Activated CD4-positive, alpha-beta T cell treated with anti-CD3 and anti-CD28 coated beads, Interleukin-2, amount 10 ng/mL, durations not matched to agents 7 days and 5 days (primary cell): ENCODE measurements at places on chromosomes 16 and 17. TPM values are rescaled to one million over a fixed set of nuclear protein-coding genes. Genes with fewer than 3 reads are reported as not detected.
A peak's percentile ranks its signal among the peaks of the same experiment; 100 is the strongest.

DNA sequence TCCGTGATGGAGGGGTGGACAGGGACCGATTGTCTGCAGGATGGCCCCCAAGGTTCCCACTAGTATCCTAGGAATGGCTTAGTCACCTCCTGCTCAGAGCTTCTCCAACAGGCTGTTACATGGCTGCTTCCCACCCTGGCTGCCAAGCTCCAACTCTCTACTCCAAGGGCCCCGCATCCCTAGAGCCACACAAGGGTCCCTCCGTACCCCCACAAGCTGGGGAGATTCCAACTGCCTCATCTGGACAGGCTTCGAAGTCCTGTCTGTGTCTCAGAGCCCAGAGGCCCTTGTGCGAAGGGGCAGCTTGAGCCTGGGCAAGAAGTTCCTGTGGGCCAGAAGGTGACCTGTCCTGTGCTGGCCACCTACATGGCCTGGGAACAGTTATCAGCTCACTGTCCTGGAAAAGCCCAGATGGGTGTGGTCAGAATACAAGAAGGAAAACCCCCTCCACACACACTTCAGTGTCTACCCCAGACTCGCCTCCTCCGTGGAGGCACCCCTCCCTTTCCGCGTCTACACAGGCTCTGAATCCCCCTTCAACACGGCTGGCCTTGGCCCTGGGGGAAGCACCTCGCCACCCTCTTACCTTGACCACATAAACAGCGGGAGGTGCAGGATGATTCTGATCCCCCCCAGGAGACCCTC is 586 bp downstream of the MEAK7 start:
- H3K4me1 ChIP-seq, result peaks cover 54% of the 10 kb centered on the region
- no peaks in the 10 kb centered on the region for H3K36me3 ChIP-seq
- no peak for DNase-seq
- H3K27ac ChIP-seq, result peak overlapping the region; percentile 60

DNA sequence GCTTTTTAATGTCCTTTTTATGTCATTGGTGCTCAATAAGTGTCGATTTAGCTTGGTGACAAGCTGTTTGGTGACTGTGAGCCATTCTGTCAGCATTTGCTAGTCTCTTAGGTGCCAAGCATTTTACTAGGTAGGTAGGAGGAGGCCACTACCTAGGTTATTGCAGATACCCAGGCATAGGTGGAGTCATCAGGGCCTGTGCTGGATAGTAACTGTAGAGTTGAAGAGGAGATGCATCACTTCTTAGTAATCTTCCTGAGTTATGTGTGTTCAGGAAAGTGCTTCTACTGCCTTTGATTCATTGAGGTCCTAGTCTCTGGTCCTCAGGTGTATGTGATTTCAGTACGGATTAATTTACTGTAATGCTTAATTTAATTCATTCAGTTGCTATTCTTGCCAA is 17.7 kb downstream of the USP10 start:
- no peaks in the 10 kb centered on the region for H3K27me3 ChIP-seq
- H3K27ac ChIP-seq, result no peak overlapping the region
- H3K4me3 ChIP-seq, result no peak overlapping the region
- no peak for DNase-seq

GRCh38 chr16:7992616-7993015 is 597.7 kb downstream of the TMEM114 start:
- no peak overlapping the region for H3K27ac ChIP-seq
- no peaks in the 10 kb centered on the region for H3K4me1 ChIP-seq
- no peak overlapping the region for H3K4me3 ChIP-seq
- no peak for DNase-seq
- H3K36me3 ChIP-seq, result no peaks in the 10 kb centered on the region
- H3K27me3 ChIP-seq, result no peaks in the 10 kb centered on the region

Gene TMEM100
- total RNA-seq, result not detected

DNA sequence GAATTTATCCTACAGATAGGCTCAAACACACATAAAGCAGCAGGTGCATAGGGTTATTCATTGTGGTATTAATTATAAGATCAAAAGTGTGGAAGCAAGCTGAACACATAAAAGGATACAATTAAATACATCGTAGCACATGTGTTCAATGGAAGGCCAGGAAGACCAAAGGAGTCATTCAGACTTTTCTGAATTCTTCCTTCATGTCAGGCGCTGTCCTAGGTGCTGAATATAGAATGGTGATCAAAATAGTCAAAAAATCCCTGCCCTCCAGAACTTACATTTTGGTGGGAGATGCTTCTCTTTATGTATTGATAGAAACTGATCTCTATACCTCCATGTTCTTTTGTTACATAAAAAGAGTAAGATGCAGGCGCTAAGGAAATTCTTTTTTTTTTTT is 439.0 kb upstream of the ASIC2 start:
- H3K4me3 ChIP-seq, result no peak overlapping the region
- peak; percentile 17 for DNase-seq
- no peaks in the 10 kb centered on the region for H3K27me3 ChIP-seq
- no peaks in the 10 kb centered on the region for H3K4me1 ChIP-seq

Gene EMC6
- 37.3 TPM for total RNA-seq

Gene G6PC1
- not detected for total RNA-seq

Gene CCDC137
- 30.2 TPM for total RNA-seq

DNA sequence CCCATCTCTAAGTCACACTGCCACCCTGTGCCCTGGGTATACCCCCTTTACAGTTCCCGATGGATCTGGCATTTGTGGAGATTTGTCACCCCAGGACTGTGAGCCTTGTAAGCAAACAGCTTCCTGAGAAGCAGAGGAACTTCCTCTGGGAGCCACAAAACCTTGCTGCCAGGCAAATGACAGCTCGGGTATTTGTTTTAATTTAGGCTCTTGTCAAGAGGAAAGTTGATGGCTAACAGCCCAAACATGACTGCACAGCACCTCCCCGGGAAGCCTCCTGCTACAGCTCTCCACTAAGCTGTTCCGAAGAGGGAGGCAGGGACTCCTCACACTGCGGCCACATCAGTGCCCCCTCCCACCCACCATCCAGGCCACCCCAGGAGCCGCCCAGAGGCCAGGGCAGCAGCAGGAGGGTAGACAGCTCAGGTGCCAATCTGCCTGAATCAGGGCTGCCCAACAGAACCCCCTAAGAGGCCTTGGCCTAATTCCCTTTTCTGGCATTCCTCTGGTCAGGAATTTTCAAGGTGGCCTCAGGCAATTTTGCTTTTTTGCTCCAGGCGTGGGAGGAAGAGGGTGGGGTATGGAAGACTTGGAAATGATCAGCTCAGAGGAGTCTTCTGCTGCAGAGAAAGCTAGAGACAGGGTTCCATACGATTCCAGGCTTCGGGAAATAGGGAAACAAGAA is 2.6 kb downstream of the ABR start:
- H3K4me3 ChIP-seq, result no peak overlapping the region
- no peaks in the 10 kb centered on the region for H3K36me3 ChIP-seq
- DNase-seq, result no peak
- H3K27ac ChIP-seq, result no peak overlapping the region

Gene KRT222
- not detected for total RNA-seq

Gene KRTAP2-2
- total RNA-seq, result not detected

DNA sequence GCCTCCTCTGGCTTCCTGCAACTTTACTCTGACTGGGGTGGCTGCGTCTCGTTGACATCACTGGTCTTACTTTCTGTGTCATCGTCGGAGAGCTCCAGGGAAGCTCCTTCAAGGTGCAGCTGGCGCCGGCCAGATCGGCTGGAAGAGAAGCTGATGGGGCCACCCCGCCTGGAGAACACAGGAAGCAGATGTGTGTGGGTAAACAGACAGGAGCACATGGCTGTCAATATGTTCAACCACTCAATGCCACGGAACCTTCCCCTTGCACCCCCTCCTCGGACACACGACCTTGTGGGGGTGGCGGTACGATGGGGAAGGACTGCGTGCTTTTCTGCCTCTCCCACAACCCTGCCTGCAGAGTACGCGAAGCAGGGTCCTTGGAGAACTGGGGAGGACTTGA is 40.1 kb downstream of the NDEL1 start:
- peak overlapping the region; percentile 77 for H3K27ac ChIP-seq
- no peak overlapping the region for H3K4me3 ChIP-seq
- H3K27me3 ChIP-seq, result no peaks in the 10 kb centered on the region
- DNase-seq, result no peak
- no peaks in the 10 kb centered on the region for H3K4me1 ChIP-seq
- H3K36me3 ChIP-seq, result peaks cover 26% of the 10 kb centered on the region

Gene TMEM88
- total RNA-seq, result 0.55 TPM

Gene ASPHD1
- total RNA-seq, result not detected

DNA sequence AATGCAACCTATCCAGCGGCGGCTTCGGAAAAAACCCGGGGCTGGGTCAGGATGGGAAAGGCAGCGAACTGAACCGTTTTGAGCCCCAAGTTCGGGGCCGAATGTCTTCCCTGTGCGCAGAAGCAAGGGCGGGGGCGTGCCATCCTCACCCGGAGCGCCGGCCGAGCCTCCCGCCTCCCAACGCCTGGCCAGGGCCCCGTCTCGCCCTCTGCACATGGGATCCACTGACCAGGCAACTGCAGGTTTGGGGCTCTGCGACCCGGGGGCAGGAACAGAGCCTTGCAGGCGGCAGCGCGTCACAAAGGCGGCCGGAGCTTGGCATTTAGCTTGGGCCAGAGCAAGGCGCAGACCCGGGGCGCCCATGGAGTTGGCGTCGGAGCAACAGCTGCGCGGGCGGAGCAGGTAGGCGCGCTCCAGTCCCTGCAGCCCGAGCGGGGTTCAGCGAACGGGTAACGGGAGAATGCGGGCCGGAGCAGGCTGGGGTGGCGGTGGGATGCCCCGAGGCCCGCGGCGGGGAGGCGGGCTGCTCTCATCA is at the start of gene FBXO39:
Gene FBXO39, plus strand, starts transcription at position 345 of the 535 bp plus-strand sequence. CDS start 3,654 bp downstream, outside the sequence.
- H3K27ac ChIP-seq, result peak within 1 kb of the TSS; percentile 28
- H3K4me3 ChIP-seq, result peak within 1 kb of the TSS; percentile 20
- H3K36me3 ChIP-seq, result peaks cover 75% of the 10 kb centered on the region
- H3K4me1 ChIP-seq, result peaks cover 19% of the 10 kb centered on the region

Gene RTN4RL1
- 0.20 TPM for total RNA-seq

DNA sequence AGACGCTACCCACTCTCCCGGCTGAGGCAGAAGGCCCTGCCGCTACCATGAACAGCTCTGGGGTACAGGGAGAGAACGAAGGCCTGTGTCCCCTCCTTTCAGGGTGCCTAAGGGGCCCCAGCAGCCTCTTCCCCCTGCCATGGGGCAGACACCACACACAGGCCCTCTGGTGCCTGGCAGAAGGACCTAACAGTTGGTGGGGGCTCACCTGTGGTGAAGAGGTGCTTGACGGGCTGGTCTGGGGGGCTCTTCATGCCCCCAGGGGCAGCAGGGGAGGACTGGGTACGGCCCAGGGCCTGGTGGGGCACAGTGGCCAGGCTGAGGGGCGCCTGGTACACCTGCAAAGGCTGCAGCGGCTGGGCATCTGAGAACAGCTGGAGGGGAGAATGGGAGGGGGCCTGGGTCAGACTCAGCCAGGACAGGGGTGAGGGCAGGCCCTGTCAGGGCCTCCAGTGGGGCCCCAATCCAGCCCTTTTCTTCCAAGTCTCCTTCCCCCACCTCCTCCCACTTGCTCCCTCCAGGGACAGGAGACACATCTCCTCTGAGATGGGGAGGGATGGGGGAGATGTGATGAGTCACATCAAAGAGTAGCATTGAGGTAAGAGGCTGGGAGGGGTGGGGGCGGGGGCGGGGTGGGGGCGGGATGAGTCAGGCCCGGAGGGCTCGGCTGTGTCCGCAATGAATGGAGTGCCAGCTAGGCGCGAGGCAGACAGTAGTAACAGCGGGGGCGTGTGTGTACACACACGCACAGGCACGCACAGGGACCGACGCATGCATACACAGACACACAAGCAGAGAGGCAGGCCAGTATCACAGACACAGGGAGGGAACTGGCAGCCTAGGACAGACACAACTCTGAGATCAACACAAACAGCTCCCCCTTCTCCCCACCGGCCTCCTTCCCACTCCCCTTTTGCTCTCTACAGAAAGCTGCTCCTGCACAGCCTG is 16.1 kb downstream of the G6PC3 start:
- no peak overlapping the region for H3K4me3 ChIP-seq
- H3K4me1 ChIP-seq, result peaks cover 6% of the 10 kb centered on the region
- H3K27ac ChIP-seq, result peak overlapping the region; percentile 60
- peaks cover 3% of the 10 kb centered on the region for H3K36me3 ChIP-seq

DNA sequence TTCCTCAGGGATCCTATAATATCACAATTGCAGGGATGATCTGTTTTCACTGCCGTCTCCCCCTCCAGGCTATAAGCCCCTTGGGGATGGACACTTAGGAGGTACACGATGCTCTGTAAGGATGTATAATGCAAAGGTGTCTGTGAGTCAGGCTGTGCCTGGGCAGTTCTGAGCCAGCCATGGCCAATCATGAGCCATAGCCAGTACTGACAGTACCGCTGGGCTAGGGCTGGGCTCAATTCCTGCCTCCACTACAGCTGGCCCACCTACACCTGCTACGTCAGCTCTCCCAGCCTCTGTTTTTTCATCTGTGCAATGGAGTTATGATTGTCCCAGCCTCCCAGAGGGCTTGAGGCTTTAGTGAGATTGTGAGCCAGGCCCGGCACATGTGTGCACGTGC is 2.8 kb upstream of the WNT9B start:
- DNase-seq, result no peak
- peaks cover 9% of the 10 kb centered on the region for H3K4me1 ChIP-seq
- H3K27ac ChIP-seq, result no peak overlapping the region

DNA sequence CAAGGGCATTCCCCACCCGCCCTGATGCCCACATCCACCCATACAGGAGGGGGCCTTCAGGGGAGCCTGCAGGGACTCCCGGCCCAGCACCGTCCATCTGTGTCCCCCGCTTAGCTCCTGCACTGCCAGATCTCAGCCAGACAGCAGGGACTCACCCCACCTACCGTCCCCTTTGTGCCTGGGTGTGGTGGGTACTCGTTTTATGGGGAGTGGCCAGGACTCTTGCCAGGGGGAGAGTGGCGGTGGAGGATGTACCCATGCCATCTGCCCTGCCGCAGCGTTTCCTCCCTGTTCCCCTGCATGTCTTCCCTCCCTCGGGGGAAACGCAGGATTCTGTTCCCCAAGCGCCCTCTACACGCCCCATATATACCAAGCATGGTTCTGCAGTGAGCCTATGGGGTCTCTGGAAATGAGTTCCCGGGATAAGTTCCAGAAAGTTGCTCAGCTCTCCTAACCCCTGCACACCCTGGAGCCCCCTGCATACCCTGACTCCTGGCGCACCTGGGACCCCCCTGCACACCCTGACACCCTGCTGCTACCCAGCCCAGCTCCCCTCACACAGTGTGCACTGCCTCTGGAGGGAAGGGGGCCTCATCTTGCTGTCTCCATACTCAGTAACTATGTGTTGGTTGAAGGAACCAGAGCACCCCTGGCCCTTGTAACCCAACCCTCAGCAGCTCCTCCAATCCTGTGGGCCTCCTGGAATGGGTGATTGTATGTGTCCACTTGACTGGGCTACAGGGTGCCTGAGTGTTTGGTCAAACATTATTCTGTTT is 4.2 kb upstream of the MAFG start:
- no peak overlapping the region for H3K27ac ChIP-seq
- H3K27me3 ChIP-seq, result peaks cover 7% of the 10 kb centered on the region
- DNase-seq, result no peak
- peaks cover 10% of the 10 kb centered on the region for H3K4me1 ChIP-seq

DNA sequence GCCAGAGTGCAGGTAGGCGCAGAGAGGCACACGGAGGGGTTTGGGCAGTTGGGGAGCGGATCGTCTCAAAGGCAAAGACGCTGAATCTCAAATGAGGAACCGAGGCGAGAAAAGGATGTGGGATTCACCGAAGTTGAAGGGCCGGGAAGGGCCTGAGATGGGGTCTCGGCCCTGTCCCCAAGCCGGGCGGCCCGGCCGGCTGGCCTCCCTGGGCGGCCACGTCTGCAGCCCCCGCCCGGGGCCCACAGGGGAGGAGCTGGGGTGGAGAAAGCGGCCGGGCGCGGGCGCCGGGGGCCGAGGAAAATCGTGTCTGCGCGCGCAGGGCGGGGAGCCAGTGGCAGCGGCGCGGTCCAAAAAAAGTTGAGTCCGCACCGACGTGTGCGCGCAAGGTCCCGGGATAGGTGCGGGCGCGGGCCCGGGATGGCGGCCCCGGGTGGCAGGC is 458 bp downstream of the SLC12A4 start:
- H3K4me1 ChIP-seq, result peaks cover 27% of the 10 kb centered on the region
- no peaks in the 10 kb centered on the region for H3K27me3 ChIP-seq
- H3K4me3 ChIP-seq, result peak overlapping the region; percentile 91
- no peaks in the 10 kb centered on the region for H3K36me3 ChIP-seq

Gene LGALS9
- total RNA-seq, result 233 TPM

Gene UTS2R
- total RNA-seq, result not detected
